ENCODE measurements at places on chromosomes 3 and 15. TPM values are rescaled to one million over a fixed set of nuclear protein-coding genes. Genes with fewer than 3 reads are reported as not detected.
A peak's percentile ranks its signal among the peaks of the same experiment; 100 is the strongest.

GRCh38 chr3:33004205-33004604 is 52.8 kb downstream of the CCR4 start:
- no peak overlapping the region for H3K27ac ChIP-seq
- H3K4me1 ChIP-seq = peaks cover 12% of the 10 kb centered on the region
- DNase-seq = no peak
- H3K4me3 ChIP-seq = no peak overlapping the region
- H3K27me3 ChIP-seq = no peaks in the 10 kb centered on the region

DNA sequence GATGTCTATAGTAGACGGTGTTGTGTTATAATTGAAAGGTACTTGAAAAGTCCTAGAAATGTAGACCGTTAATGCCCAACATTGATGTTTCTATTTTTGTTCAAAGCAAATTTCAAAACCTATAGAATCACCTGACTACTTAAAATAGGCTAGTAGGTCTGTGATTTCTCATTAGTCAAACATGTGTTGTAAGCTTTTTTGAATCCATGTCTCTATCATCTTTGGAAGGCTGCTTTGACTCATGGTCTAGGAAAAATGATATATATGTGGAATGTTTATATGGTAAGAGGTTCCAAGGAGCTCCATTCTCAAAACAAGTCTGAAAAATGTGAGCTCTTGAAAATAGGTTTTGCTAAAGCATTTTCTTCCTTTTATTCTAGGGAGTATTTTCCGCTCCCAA is 375.3 kb downstream of the LPP start:
- no peak for DNase-seq
- H3K27ac ChIP-seq = no peak overlapping the region
- H3K4me1 ChIP-seq = no peaks in the 10 kb centered on the region

- no peak overlapping the region for H3K27ac ChIP-seq
- no peak for DNase-seq
- H3K27me3 ChIP-seq = no peaks in the 10 kb centered on the region
- H3K4me1 ChIP-seq = peaks cover 2% of the 10 kb centered on the region
Observed at GRCh38 chr15:67373971-67374370, 119.4 kb downstream of the IQCH start.

- no peaks in the 10 kb centered on the region for H3K36me3 ChIP-seq
- no peaks in the 10 kb centered on the region for H3K4me1 ChIP-seq
- peak; percentile 83 for DNase-seq
- no peak overlapping the region for H3K27ac ChIP-seq
Observed at GRCh38 chr3:123642182-123642956, 57.5 kb upstream of the HACD2 start.

DNA sequence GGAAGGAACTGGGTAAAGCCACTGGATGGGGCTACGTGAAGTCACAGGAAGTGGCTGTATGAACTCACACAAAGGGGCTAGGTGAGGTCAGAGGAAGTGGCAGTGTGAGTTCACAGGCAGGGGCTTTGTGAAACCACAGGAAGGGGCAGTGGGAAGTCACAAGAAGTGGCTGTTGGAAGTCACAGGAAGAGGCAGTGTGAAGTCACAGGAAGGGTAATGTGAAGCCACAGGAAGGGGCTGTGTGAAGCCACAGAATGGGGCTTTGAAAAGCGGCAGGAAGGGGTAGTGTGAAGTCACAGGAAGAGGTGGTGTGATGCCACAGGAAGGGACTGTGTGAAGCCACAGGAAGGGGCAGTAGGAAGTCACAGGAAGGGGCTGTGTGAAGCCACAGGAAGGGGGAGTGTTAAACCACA is 34.6 kb downstream of the GASK1A start:
- H3K4me1 ChIP-seq = no peaks in the 10 kb centered on the region
- no peaks in the 10 kb centered on the region for H3K36me3 ChIP-seq
- no peak overlapping the region for H3K27ac ChIP-seq
- no peak overlapping the region for H3K4me3 ChIP-seq
- H3K27me3 ChIP-seq = no peaks in the 10 kb centered on the region
- DNase-seq = no peak

- DNase-seq = no peak
- H3K4me3 ChIP-seq = no peak overlapping the region
- H3K36me3 ChIP-seq = no peaks in the 10 kb centered on the region
- H3K27ac ChIP-seq = no peak overlapping the region
- no peaks in the 10 kb centered on the region for H3K4me1 ChIP-seq
- peaks cover 22% of the 10 kb centered on the region for H3K27me3 ChIP-seq
Observed at GRCh38 chr3:194986208-194987043, 284.5 kb downstream of the XXYLT1 start.

- DNase-seq = no peak
- no peaks in the 10 kb centered on the region for H3K27me3 ChIP-seq
- no peaks in the 10 kb centered on the region for H3K4me1 ChIP-seq
- H3K36me3 ChIP-seq = no peaks in the 10 kb centered on the region
- no peak overlapping the region for H3K27ac ChIP-seq
- H3K4me3 ChIP-seq = no peak overlapping the region
Observed at GRCh38 chr3:115912372-115912771, 289.1 kb downstream of the GAP43 start.

GRCh38 chr3:17195856-17196604 is 311.3 kb downstream of the PLCL2 start:
- DNase-seq = no peak
- no peaks in the 10 kb centered on the region for H3K27me3 ChIP-seq
- H3K4me3 ChIP-seq = no peak overlapping the region
- H3K36me3 ChIP-seq = no peaks in the 10 kb centered on the region

GRCh38 chr3:89395456-89395855 is 288.0 kb downstream of the EPHA3 start:
- no peak overlapping the region for H3K27ac ChIP-seq
- H3K27me3 ChIP-seq = no peaks in the 10 kb centered on the region
- H3K4me3 ChIP-seq = no peak overlapping the region
- DNase-seq = no peak
- H3K36me3 ChIP-seq = no peaks in the 10 kb centered on the region

- H3K36me3 ChIP-seq = no peaks in the 10 kb centered on the region
- no peaks in the 10 kb centered on the region for H3K27me3 ChIP-seq
- no peak overlapping the region for H3K4me3 ChIP-seq
- DNase-seq = peak; percentile 92
- H3K4me1 ChIP-seq = peaks cover 7% of the 10 kb centered on the region
- peak overlapping the region; percentile 80 for H3K27ac ChIP-seq
Observed at GRCh38 chr3:186700267-186700666, 16.9 kb upstream of the KNG1 start.

DNA sequence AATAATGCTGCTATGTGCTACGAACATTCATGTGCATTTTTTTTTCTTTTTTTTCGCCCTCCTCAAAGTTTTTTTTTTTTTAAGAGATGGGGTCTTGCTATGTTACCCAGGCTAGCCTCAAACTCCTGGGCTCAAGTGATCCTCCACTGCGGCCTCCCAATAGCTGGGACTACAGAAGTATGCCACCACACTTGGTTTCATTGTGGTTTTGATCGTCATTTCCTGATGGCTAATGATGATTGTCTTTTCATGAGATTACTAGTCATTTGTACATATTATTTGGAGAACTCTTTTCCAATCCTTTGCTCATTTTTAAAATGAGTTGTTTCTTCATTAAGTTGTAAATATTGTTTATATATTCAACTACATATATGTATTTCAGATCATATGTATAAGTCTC is 48.8 kb downstream of the FBXO22 start:
- no peak overlapping the region for H3K27ac ChIP-seq
- H3K27me3 ChIP-seq = 0 out of 3 replicates have a peak, but pooled peaks cover 3% of the 10 kb centered on the region
- no peaks in the 10 kb centered on the region for H3K36me3 ChIP-seq
- no peak overlapping the region for H3K4me3 ChIP-seq

GRCh38 chr15:71114887-71115566 is at the start of gene THSD4:
TSS of gene THSD4 (plus strand) at chr15:71115471.
- H3K4me3 ChIP-seq = peak within 1 kb of the TSS; percentile 27
- peaks cover 15% of the 10 kb centered on the region for H3K4me1 ChIP-seq
- DNase-seq = peak; percentile 93
- H3K36me3 ChIP-seq = no peaks in the 10 kb centered on the region

DNA sequence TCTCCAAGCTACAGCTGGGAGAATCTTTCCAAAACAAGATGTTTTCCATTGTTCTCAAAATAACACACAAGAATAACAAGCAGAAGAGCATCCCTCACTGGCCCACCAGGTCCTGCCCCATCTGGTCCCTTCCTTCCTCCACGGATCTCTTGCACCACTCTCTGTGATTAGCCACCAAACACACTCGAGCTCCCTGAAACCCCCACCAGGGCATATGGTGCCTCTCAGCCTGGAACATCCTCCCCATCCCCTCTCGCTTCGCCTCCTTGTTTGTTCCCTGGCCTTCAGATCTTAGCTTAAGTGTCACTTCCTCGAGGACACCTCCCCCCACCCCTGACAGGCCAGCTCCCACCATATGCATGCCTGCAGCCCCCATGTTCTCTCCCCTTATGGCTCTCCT is 496.6 kb upstream of the PROK2 start:
- no peak overlapping the region for H3K4me3 ChIP-seq
- no peaks in the 10 kb centered on the region for H3K27me3 ChIP-seq
- no peak overlapping the region for H3K27ac ChIP-seq
- no peaks in the 10 kb centered on the region for H3K36me3 ChIP-seq

DNA sequence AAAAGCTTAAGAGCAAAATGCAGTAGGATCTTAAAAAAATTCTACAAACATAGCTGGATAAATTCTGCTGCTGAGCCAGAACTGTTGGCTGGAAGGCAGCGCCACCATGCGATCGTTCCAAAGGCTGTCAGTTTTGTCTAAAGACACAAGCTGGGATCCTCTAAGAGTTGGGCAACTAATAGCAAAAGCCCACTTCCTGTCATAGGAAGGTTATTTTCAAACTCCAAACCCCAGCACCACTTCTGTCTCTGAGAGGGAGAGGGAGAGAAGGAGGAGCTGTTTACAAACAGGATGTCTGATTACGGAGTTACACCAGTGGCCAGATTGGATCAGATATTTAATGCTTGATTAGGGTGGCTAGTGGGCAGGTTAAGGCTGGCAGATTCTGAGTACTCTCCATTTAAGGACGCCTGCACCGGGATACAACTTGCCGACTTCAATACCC is 44.0 kb downstream of the EIF4E3 start:
- H3K4me3 ChIP-seq = no peak overlapping the region
- H3K4me1 ChIP-seq = no peaks in the 10 kb centered on the region
- no peaks in the 10 kb centered on the region for H3K36me3 ChIP-seq
- no peak overlapping the region for H3K27ac ChIP-seq
- peak; percentile 32 for DNase-seq

DNA sequence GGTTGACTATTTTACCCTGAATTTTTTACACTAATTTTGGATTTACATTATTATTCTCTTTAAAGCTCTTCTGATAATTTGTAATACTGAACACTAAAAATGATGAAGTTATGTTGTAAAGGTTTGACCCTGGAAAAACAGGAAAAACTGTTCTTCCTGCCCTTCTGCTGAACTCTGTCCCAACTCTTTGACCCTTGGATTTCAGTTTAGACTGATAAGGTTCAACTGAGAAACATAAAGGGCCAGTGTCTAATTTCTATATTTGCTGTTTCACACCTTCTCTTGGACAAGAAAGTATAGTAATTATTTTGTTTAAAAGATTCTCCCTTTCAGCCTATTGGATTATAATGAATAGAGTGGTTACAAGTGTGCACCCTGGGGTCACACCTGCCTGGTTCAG is 12.8 kb upstream of the TMOD3 start:
- H3K4me1 ChIP-seq = peaks cover 18% of the 10 kb centered on the region
- H3K4me3 ChIP-seq = no peak overlapping the region
- no peaks in the 10 kb centered on the region for H3K36me3 ChIP-seq
- no peaks in the 10 kb centered on the region for H3K27me3 ChIP-seq
- H3K27ac ChIP-seq = peak overlapping the region; percentile 21
- DNase-seq = no peak

DNA sequence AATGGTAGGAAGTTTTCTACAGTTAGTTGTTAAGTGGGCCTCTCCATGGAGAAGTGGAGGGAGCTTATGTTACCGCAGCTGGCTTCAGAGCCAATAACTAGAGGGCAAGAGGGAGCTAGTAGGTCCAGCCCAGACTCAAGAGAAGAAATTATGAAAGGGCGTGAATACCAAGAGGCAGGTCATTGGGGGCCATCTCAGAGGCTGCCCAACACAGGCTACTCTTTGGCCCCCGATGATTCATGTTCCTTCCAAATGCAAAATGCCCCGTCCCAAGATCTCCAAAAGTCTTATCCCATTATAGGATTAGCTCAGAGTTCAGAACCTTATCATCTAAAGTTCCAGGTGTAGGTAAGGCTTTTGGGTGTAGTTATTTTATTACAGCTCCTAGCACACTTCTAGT is 94.5 kb downstream of the FNDC3B start:
- H3K36me3 ChIP-seq = peaks cover 16% of the 10 kb centered on the region
- no peak overlapping the region for H3K27ac ChIP-seq
- no peak for DNase-seq
- no peaks in the 10 kb centered on the region for H3K27me3 ChIP-seq
- no peak overlapping the region for H3K4me3 ChIP-seq
- H3K4me1 ChIP-seq = peaks cover 39% of the 10 kb centered on the region

DNA sequence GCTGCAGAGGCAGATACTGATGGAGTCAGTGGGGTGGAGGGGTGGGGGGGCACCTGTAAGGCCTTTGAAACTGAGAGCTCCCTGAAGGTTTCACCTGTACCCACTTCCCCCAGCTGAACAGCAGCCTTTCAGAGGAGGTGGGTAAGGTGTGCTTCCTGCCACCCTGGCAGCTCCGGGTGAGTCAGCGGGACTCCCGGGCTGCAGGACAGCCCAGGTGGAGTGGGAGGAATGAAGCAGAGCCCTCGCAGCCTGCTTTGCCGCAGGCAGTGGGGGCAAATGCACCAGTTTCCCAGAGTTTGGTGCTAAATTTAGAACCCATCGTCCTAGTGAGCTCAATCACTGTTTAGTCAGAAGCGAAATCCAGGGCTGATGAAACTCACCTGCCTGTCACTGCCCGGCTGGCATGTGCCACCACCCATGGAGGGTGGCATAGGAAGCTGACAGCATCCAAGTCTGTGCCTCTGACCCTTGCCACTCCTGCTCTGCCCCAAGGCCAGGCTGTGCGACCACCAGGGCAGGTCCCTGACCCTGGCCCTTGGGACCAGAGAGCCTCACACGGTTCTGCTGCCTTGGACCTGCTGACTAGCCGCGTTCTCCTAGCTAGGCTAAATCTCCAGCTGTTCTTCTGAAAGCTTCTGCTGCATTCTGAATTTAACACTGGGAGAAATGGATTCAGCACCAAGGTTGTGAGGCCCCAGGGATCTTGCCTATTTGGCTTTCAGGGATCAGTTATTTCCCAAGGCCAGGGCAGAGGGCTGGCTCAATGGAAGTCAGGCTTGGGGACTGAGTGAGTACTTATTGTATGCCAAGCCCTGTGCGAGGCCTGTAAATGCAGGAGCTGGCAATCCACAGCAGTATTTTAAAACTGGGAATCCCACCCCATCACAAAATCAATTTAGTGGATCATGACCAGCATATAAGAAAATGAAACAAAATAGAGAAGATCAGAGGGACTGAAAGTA is 67.3 kb upstream of the RASGRF1 start:
- H3K4me3 ChIP-seq = no peak overlapping the region
- H3K4me1 ChIP-seq = no peaks in the 10 kb centered on the region
- H3K27me3 ChIP-seq = peaks cover 30% of the 10 kb centered on the region
- no peaks in the 10 kb centered on the region for H3K36me3 ChIP-seq

Gene STRC
- not detected for total RNA-seq

Gene NPHP3
- 5.3 TPM for total RNA-seq

Gene GJD2
- total RNA-seq = not detected

Gene PDIA5
- 27.5 TPM for total RNA-seq

All from K562 (cell line).